SK-N-DZ (cell line): ENCODE measurements at places on chromosomes 13 and 19.

DNA sequence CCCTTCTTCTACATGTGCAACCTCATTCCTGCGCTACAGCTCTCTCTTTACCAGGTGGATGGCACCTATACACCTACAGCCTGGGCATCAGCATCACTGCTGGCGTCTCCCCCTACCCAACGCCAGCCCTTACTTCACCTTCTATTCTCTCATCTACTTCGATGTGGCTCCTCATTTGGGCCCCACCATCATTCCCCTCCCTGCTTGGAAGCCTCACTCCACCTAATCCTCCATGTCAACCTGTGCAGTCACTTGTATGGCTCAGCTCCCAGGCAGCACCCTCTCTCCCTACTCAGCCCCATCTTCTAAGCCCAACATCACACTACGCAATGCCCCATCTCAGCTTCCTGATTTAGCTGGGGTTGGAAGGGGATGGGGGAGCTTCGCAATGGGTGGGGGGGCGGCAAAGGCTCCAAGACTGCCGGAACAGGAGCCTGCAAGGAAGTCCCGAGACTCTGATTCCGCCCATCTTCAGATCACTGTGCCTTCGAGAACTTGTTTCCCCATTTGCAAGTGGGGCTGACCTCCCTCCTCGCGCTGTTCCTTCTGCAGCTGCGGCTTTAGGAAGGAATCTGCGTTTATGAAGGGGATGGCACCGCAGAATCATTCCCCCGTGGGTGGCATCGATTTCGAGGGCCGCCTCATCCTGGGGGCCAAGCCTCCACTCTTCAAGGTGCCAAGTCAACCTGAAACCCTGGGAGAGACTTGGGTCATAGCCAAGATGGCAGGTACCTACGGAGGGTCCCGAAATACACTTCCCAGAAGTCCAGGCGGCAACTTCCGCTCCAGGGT, 913 bp downstream of the MZF1 start:
- no peak for DNase-seq

GRCh38 chr19:7360393-7360984, 11.8 kb downstream of the ARHGEF18 start:
- no peak for DNase-seq

- no peak for DNase-seq
Observed at GRCh38 chr19:38669552-38669951, 22.1 kb downstream of the ACTN4 start.

DNA sequence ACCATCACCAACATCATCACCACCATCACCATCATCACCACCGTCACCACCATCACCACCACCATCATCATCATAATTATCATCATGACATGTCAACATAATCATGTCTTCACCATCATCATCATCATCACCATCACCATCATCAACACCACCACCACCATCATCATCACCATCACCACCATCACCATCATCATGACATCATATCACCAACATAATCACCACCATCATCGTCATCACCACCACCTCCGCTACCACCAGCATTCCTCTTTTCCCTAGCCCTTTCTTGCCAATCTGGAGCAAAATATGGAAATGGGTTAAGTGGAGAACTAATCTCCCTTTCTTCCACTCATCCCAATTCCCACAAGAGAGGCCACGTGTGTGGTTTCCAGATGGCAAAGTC, 1.1 kb upstream of the TTYH1 start:
- no peak for DNase-seq

DNA sequence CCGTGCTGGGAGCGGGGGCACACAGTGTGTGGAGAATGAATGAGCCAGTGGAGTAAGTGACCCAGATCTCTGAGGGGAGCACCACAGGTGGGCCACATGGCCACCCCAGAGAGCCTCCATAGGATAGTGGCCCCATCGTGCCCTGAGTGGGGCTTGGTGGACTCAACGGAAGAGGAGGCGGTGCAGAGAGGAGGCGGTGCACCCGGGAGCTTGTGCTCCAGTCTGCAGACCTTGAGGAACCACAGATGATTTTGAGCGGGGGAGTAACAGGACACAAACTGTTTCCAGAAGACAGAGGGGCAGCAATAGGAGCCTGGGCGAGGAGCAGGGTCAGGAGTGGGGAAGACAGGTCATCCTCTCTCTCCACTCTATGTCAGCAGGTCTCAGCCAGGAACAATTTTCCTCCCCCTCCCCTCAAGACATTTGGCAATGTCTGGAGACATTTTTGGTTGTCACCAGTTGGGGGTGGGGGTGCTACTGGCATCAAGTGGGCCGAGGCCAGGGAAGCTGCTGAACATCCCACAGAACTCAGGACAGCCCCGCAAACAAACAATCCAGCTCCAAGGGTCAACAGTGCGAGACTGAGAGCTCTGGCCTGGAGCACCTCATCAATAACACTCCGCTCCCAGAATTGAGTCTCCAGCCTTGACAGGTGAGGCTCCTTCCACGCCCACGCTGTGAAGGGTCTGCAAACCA, 182.2 kb downstream of the USP12 start:
- no peak for DNase-seq

GRCh38 chr19:6038634-6039405, 60.9 kb upstream of the RANBP3 start:
- no peak for DNase-seq

DNA sequence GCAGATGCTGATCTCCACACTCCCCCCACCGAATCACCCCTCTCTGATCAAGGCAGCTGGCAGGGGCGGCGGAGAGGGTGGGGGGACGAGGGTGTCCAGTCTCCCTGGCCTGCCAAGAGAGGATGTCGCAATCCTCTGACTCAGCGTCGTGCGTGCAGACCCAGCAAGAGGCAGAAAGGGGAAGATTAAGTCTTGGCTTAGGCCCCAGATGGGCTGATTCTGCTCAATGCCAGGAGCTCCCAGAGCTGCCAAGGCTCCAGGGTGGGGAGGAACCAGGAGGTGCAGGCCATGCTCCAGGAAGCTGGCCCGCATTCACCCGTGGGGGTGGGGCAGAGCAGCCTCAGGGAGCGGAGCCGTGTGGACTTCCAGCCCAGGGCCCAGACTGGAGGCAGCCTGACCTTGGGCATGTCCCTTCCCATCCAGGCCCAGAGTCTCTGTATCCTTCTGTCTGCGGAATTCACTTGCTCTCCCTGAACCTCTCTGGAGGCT, 6.6 kb upstream of the BCL3 start:
- DNase-seq = no peak

DNA sequence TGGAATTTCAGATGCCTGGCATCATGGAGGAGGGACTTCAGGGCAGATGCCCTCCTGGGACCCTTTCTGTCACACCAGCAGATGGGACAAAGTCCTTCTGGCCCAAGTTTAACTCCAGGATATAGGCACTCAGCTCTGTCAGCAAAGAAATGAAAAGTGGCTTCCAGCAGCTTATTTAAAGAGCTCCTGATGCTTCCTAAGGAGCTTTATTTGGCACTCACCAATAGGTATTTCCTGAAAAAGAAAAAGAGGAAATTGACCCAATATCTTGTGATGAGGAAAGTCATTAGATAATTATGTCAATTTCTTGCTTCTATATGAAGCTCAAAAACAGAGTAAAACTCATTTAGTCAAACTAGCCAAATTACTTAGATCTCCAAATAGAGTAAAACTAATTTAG, 224.6 kb downstream of the RAP2A start:
- DNase-seq = no peak

- DNase-seq = peak; percentile 39
Observed at GRCh38 chr19:45160870-45161737, at the start of gene NKPD1. Gene NKPD1, minus strand, starts transcription at chr19:45160982. Its CDS starts 832 bp downstream, at chr19:45160150.

- DNase-seq = peak; percentile 58
Observed at GRCh38 chr19:1837625-1838105, 10.6 kb downstream of the REXO1 start.
